ENCODE measurements at places on chromosomes 1 and 21. TPM values are rescaled to one million over a fixed set of nuclear protein-coding genes. Genes with fewer than 3 reads are reported as not detected.

The OLFML3 gene
- total RNA-seq = 0.42 TPM

The AQP10 gene
- total RNA-seq = not detected

The NBPF10 gene
- total RNA-seq = 2.5 TPM

The MKNK1 gene
- total RNA-seq = 68.9 TPM

The FCER1G gene
- 14.0 TPM for total RNA-seq

The LRRC53 gene
- total RNA-seq = not detected

The NPHP4 gene
- total RNA-seq = 15.6 TPM

The INTS7 gene
- total RNA-seq = 32.1 TPM

The INAVA gene
- total RNA-seq = 0.42 TPM

The HES2 gene
- 0.05 TPM for total RNA-seq

The HMCN1 gene
- 0.18 TPM for total RNA-seq

The DISP1 gene
- 1.5 TPM for total RNA-seq

The HCRTR1 gene
- not detected for total RNA-seq

The C4BPB gene
- 3.2 TPM for total RNA-seq

The FAM151A gene
- total RNA-seq = not detected

The ZBTB8B gene
- not detected for total RNA-seq

The ST6GALNAC5 gene
- total RNA-seq = not detected

The ITGB2 gene
- 503 TPM for total RNA-seq

The PPFIA4 gene
- total RNA-seq = 31.9 TPM

The TMOD4 gene
- total RNA-seq = 2.2 TPM

The KMO gene
- not detected for total RNA-seq

The SAMD11 gene
- total RNA-seq = not detected

The HHIPL2 gene
- 0.50 TPM for total RNA-seq

The PLA2G2F gene
- not detected for total RNA-seq

The BMP8A gene
- total RNA-seq = 0.16 TPM

The DBT gene
- total RNA-seq = 10.0 TPM

The MANEAL gene
- 2.5 TPM for total RNA-seq

The CERS2 gene
- total RNA-seq = 150 TPM

The KIRREL1 gene
- not detected for total RNA-seq

The PCP4 gene
- total RNA-seq = not detected

The ID3 gene
- 34.4 TPM for total RNA-seq

The RNPC3 gene
- total RNA-seq = 22.2 TPM

The SARS1 gene
- 145 TPM for total RNA-seq

The TFF2 gene
- not detected for total RNA-seq

The TADA1 gene
- 12.9 TPM for total RNA-seq

The NFASC gene
- not detected for total RNA-seq

The SLC19A1 gene
- 51.6 TPM for total RNA-seq

The HSD3B2 gene
- total RNA-seq = not detected

The CCDC185 gene
- total RNA-seq = not detected

The PGBD5 gene
- not detected for total RNA-seq

The PHTF1 gene
- total RNA-seq = 25.2 TPM

The LRRC52 gene
- total RNA-seq = not detected

The HJV gene
- not detected for total RNA-seq

The SLC50A1 gene
- total RNA-seq = 37.5 TPM

The PIK3C2B gene
- 28.4 TPM for total RNA-seq

The FCGR3A gene
- 0.50 TPM for total RNA-seq

The LUZP1 gene
- 15.2 TPM for total RNA-seq

The CA14 gene
- not detected for total RNA-seq

The WDR64 gene
- 0.31 TPM for total RNA-seq
